ENCODE measurements at places on chromosomes 2 and 18.

GRCh38 chr2:235406430-235406829 lies 87.4 kb upstream of the AGAP1 start:
- DNase-seq = no peak
- no peaks in the 10 kb centered on the region for H3K27me3 ChIP-seq
- H3K4me1 ChIP-seq = peaks cover 19% of the 10 kb centered on the region
- no peaks in the 10 kb centered on the region for H3K36me3 ChIP-seq

- DNase-seq = no peak
- no peaks in the 10 kb centered on the region for H3K4me1 ChIP-seq
- no peaks in the 10 kb centered on the region for H3K27me3 ChIP-seq
- no peaks in the 10 kb centered on the region for H3K36me3 ChIP-seq
- no peak overlapping the region for H3K27ac ChIP-seq
- no peak overlapping the region for H3K4me3 ChIP-seq
Observed at GRCh38 chr2:140604096-140604495, 1526.7 kb downstream of the LRP1B start.

GRCh38 chr18:58928386-58928785 lies 63.7 kb downstream of the ZNF532 start:
- no peak overlapping the region for H3K4me3 ChIP-seq
- H3K4me1 ChIP-seq = peaks cover 47% of the 10 kb centered on the region
- DNase-seq = no peak
- H3K36me3 ChIP-seq = peaks cover 31% of the 10 kb centered on the region
- no peaks in the 10 kb centered on the region for H3K27me3 ChIP-seq

GRCh38 chr2:212022966-212023365 lies 515.6 kb downstream of the ERBB4 start:
- H3K4me1 ChIP-seq = peaks cover 7% of the 10 kb centered on the region
- H3K36me3 ChIP-seq = peaks cover 4% of the 10 kb centered on the region
- no peak for DNase-seq
- H3K27ac ChIP-seq = no peak overlapping the region

- no peaks in the 10 kb centered on the region for H3K27me3 ChIP-seq
- H3K36me3 ChIP-seq = peaks cover 10% of the 10 kb centered on the region
- peaks cover 48% of the 10 kb centered on the region for H3K4me1 ChIP-seq
- peak overlapping the region; percentile 47 for H3K4me3 ChIP-seq
Observed at GRCh38 chr2:236341067-236341466, 76.9 kb upstream of the ASB18 start.

DNA sequence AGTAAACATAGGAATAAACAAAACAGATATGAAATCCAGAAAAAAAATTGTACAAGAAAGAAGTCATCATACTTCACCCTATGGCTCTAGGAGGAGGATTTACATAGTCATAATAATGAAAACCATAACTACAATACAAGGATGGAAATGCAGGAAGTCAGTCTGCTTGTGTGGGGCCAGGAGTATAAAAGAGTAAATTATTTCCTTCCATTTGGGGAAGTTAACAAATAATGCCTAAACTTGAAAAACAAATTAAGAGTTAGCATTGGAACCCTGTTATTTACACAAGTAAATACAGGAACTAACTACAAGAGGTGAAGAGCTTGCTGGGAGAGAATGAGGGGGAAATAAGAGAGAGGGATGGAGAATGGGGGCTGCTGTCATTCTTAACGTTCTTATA lies 15.4 kb downstream of the TMEM163 start:
- H3K27ac ChIP-seq = no peak overlapping the region

DNA sequence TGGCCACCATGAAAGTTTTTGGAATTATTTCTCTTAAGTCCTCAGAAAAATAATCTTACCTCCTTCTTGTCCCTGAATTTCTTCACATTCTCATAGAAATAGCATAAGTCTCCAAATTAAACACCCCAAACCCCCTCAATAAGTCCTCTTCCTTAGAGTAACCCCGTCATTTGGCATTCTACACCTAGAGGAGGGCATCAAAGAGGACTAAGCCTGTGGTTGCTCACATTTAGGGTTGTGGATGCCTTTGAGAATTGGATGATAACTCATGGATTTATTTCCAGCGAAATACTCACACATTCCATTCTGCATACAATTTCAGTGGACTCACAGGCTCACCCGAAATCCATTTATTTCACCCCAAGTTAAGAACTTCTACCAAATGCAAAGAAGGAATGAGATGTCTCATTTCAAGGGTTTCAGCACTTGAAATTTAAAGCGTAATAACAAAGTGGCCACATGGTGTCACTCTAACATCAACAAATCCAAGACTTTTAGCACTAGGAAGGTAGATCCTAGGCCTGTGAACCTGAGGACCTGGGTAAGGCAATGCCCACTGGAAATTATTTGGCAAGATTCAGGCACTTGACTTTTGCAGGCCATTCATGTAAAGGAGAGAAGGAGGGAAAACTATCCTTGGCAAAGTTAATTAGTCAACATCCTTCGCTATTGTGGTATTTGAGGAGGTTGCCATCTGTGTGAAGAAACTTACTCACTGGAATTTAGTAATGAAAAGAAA lies 24.6 kb downstream of the DYTN start:
- H3K4me1 ChIP-seq = no peaks in the 10 kb centered on the region
- no peak overlapping the region for H3K4me3 ChIP-seq
- no peaks in the 10 kb centered on the region for H3K27me3 ChIP-seq
- no peaks in the 10 kb centered on the region for H3K36me3 ChIP-seq
- H3K27ac ChIP-seq = no peak overlapping the region
- DNase-seq = peak; percentile 51

DNA sequence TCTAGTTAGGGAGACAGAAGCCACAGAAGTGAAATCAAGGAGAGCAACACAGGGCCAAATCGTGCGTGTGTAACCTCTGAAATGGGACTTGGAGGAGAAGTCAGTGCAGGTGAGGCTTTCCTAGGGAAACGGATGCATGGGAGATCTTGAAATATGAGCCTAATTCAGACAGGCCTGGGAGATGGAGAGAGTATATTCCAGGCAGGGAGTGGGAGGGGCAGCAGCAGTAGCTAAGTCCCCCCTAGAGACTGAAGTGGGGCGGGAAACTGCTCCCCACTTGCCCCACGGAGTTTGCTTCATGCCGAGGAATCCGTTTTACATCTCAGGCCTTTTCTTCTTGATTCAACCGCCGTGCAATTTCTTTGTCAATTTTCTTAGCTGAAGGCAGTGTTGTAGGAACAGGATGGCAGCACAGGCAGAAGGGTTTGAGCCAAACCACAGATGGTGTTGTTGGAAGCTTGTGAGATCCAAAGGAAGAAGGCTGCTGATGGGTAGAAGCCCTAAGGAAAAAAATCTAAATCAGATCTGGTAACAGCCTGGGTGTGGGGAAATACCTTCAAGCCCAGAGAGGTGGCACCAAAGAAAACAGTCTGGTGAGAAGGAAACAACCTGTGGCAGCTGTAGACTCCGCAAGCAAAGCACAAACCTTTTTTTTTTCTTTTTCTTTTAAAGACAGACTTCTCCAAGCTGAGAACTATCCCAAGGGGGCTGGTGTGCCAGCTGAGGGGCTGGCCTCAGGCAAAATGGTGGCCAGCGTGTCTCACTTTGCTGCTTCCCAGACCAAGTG lies 40.2 kb downstream of the EPAS1 start:
- H3K36me3 ChIP-seq = no peaks in the 10 kb centered on the region
- H3K4me1 ChIP-seq = peaks cover 26% of the 10 kb centered on the region
- H3K4me3 ChIP-seq = no peak overlapping the region
- H3K27me3 ChIP-seq = peaks cover 6% of the 10 kb centered on the region
- H3K27ac ChIP-seq = no peak overlapping the region

- no peak for DNase-seq
- no peaks in the 10 kb centered on the region for H3K36me3 ChIP-seq
- no peaks in the 10 kb centered on the region for H3K27me3 ChIP-seq
Observed at GRCh38 chr2:111186121-111186715, 65.5 kb downstream of the BCL2L11 start.
